ENCODE measurements at places on chromosomes 13 and 19.

- peak; percentile 37 for DNase-seq
Observed at GRCh38 chr13:98300956-98301641, 124.0 kb upstream of the RNF113B start.

- no peak for DNase-seq
Observed at GRCh38 chr13:48504606-48505005, 28.3 kb downstream of the RCBTB2 start.

GRCh38 chr13:27593267-27593666, 27.1 kb downstream of the LNX2 start:
- no peak for DNase-seq

GRCh38 chr19:12596485-12596884, 14.1 kb downstream of the ZNF490 start:
- DNase-seq, result no peak

DNA sequence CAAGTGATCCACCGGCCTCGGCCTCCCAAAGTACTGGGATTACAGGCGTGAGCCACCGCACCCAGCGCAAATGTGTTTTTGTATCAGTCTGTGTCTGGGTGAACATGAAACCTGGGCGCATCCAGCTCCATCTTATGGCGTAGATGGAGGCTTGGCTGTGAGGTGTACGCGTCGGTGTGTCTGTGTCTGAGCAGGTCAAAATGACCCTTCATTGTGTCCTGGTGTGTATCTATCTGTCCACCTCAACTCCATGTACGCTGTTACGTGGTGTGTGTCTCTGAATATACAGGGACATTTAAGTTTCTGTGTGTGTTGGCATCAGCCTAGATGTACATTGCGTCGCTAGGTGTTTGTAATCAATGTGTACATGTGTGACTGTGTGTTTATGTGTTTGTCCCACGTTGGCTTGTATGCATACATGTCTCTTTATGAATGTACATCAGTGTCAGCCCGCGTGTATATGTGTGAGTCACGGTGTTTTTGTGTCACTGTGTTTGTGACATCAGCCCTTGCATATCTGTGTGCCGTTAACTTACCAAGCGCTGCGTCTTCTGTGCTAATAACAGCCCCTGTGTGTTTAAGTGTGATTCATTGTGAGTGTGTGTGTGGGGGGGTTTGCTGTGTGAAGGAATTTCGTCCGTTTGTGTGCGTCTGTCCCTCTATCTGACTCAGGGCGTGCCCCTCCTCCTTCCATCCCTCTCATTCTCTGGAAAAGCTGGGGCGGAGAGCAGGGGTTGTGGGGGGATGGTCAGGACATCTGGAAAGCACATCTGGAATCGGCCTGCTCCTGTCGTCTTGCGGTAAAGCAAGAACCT, 6.4 kb downstream of the AXL start:
- DNase-seq, result peak; percentile 99

DNA sequence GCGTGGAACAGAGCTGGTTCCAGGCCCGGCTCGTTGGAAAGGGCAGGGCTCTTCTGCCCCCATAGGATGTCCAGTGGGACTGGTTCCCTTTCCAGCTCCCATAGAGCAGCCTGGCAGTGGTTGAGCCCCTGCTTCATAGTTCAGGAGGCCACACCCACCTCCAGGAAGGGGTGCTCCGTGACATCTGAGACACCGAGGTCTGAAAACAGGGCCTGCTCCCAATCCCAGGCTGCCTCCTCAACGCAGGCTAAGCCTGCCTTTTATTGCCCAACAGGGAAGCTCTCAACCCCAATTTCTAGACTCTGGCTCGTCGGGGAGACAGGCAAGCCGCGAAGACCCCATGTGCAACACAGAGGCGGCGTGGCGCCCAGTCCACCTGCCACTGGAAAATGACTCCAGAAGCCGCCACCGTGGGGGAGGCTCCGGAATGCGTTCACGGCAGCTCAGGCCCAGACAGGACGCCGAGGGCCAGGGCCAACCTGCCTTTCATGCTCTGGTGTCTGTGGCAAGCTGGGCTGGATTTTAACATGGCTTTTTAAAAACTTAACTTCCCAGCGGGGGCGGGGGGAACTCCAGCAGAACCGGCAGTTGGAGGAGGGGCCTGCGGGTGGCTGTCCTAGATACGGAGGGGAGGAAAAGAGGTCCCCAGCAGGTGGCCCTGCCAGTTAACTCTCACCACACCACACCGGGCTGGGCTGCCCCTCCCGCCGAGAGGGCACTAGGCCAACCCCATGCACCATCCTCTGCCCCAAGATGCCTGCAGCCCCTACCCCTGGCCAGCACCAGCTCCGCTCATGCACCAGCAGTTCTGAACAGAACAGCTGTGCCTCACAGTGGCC, 17.9 kb upstream of the TINCR start:
- no peak for DNase-seq

- DNase-seq, result no peak
Observed at GRCh38 chr13:109900320-109900719, 113.9 kb upstream of the IRS2 start.

GRCh38 chr13:94210816-94211215, 268.7 kb downstream of the DCT start:
- no peak for DNase-seq

GRCh38 chr13:29457299-29457698, 138.2 kb downstream of the SLC7A1 start:
- peak; percentile 88 for DNase-seq

GRCh38 chr13:110808138-110808537, 94.6 kb downstream of the ING1 start:
- no peak for DNase-seq

DNA sequence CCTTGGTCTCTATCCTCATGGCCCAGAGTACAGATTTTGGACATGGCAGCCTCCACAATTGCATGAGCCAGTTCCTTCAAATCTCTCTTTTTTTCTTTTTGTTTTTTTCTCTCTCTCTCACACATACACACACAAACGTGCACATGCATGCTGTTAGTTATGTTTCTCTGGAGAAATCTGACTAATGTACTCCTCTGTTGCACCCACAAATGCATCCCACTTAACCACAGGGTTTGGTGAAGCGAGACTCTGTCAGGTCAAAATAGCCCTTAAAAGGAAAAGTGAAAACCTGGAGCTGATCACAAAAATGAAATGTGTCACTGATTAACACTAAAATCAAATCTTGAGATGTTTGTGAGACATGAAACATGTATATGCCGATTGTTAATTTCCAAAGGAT, 374.6 kb upstream of the ARGLU1 start:
- DNase-seq, result no peak

DNA sequence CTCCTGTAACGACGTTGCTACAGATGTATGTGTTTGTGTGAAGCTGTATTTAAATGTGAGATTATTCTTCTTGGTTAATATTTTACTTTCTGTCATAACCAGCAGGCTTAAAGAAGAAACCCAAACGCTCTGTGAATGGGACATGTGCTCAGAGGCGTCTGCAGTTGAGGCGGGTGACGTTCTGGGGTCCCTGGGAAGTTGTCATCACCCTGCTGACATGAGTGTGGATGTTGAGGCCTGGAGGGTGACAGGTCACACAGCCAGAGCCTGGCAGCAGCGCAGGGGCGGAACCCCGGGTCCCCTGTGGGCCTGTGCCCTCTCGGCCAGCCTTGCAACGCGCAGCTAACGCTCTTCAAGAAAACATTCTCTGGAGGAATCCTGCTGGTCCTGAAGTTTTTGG, 16.6 kb downstream of the RASA3 start:
- no peak for DNase-seq

- no peak for DNase-seq
Observed at GRCh38 chr19:13623716-13624710, 117.7 kb upstream of the CACNA1A start.

DNA sequence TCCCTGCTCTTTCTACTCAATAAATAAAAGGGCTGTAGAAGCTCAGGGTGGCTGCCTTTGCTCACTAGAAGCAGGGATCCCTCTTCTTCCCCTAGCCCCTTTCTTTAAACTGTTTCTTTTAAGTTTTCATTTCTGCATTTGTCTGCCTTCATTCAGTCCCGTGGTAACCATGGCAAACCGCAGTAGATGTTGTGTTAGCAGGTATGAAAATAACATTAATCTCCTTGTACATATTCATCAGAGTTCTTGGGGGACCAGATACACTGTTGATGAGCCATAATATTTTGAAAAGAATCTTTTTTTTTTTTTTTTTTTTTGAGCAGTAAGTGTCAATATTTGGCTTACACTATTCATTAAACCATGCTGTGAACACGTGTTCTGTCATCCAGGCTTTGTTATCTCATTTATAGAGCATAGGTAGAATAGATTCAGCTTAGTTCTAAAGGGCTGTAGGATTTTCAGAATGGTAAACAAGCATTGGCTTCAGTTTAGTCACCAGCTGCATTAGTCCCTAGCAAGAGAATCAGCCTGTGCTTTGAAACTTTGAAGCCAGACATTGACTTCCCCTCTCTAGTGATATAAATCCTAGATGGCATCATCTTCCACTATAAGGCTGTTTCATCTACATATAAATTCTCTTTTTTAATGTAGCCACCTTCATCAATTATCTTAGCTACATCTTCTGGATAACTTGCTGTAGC, 59.4 kb upstream of the SPRY2 start:
- DNase-seq, result no peak
